ENCODE measurements at places on chromosomes 5 and 9.

GRCh38 chr5:159211729-159212174 is 2.4 kb upstream of the RNF145 start:
- peak; percentile 28 for DNase-seq

GRCh38 chr9:131759017-131759647 is 19.3 kb upstream of the RAPGEF1 start:
- peak; percentile 88 for DNase-seq

GRCh38 chr9:15373881-15374280 is 48.8 kb upstream of the SNAPC3 start:
- no peak for DNase-seq

DNA sequence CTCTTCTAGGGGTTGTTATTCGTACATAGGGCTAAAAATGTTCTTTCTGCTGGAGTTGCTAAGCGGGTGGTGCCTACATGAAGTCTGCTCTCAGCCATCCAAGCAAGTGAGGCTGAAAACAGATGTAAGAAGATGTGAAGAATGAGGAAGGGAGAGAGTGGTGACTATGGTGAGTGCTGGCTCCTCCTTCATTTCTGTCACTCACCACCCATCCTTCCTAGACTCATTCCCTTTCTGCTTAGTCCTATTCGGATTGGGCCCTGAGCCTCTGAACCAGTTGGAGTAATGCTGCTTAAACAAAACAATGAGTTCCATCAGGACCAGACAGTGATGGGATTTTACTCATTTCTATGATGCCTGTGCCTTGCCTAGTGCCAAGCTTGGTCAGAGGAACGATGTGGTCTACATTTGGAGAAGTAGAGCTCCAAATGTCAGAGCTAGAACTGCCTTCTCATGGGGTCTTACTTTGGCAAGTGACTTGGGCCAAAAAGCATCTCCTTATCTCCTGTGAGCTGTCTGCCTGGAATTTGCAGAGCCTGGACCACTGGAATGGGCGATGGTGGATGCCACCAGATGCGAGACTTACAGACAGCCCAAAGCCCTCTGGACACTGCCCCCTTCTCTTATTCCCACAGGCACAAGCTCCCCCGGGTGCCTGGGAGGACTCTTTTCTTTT is 192.9 kb downstream of the FBXL7 start:
- no peak for DNase-seq

DNA sequence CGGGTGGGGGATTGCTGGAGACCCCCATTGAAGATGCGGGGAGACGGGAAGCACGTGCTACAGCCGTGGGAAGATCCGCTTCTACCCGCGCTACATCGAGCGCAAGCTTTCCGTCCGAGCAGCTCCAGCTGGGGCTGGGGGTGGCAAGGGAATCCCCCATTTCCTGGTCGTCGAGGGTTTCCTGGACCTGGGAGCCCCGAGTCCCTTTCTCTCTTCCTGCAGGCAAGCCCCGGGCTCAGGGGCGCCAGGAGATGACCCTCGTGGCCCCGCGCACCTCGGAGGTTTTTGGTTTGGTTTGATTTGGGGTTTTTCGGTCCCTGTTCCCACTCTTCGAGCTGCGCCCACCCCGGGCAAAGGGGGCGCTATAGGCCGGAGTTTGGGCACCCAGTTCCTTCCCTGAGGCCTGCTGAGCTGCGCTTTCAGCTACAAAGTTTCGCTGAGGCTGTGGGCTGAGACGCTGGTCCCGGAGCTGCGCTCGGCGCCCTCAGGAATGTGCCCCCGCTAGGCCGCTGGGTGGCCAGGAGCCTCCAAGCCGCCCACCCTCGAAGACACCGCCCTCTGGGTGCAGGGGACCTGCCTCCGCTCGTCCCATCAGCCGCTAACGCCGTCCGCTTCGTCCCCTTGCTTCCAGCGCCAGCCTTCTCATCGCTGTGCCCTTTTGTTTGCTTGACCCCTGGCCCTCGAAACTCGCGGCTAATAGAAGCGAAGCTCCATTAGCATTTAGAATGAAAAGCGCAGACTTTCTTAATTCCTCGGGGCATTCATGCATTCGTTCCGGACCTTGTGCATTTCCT is 2.9 kb downstream of the NR4A3 start:
- no peak for DNase-seq

DNA sequence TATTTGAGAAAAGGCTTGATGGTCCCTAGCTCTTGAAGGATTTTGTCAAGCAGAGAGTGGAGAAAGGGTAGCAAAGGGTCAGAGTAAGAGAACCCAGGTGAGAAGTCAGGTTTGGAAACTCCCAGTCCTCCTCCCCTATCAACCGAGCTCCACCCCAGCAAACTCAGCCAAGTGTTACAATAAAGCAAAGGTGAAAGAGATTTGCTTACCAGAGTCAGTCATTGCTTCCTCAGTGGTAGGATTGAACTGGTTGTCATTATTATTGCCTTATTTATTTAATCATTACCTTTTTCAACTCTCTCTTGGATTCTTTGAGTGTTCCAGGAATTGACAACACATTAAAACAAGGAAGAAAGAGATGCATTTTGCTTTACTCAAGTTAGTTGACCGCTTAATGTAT is 80.5 kb downstream of the RFK start:
- no peak for DNase-seq

DNA sequence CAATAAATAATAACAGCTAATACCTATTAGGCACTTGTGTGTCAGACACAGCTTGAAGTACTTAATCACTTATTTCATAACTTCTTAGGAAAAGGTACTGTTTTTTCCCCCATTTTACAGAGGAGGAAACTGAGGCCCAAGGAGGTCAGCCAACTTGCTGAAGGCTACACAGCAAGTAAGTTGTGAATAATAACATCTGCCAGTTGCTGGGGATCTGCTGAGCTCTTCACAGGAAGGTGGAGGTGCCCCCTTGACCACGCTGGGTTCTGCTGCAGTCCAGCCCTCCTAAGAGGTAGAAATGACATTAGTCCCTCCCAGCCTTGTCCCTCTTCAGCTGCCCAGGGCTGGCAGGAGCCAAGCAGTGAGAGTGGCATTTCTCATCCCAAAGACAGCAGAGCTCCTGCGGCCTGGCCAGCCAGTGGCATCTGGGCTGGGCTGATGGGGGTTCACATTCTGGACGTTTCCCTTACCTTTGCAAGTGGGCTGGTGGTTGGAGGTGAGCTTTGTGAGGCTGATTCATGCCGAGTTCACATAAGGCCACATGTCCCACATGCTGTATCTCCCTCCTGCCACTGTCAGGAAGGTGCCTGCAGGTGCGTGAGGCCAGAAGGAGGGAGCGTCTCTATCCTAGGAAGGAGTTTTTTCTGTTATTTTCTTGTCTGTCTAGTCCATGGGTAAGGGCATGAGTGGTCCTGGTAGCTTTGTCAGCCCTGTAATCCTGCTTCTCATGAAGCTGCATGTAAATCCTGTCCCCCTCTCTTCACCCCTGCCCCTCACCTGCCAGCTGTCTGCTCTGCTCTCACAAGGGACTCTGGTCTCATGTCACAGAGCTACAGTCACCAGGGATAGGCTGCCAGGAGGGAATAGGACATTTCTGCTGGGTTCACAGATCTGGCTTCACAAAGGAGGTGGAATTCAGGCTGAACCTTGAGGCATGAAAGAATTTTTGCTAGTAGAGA is 171.7 kb downstream of the MACROH2A1 start:
- DNase-seq: no peak

DNA sequence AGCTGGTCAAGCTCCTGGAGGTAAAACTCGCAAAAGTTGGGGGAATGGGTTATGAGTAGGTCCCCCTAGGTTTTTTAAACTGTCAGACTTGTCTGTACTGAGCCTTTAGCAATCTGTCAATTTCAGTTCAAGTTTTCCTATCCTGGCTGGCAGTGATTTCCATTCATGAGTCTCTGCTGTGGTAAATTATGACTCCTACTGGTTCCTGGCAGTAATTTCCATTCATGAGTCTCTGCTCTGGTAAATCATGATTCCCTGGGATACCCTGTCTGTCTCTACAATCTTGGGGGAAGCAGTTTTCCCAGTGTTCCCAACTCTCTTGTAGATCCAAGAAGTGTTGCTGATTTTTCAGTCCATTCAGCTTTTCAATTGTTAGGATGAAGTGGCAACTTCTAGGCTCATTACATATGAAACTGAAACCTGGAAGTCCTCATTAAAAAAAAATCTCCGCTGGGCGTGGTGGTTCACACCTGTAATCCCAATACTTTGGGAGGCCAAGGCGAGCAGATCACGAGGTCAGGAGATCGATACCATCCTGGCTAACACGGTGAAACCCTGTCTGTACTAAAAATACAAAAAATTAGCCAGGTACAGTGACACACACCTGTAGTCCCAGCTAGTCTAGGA is 91.3 kb upstream of the GPBP1 start:
- no peak for DNase-seq

GRCh38 chr5:97006454-97007060 is 70.7 kb downstream of the LNPEP start:
- no peak for DNase-seq

DNA sequence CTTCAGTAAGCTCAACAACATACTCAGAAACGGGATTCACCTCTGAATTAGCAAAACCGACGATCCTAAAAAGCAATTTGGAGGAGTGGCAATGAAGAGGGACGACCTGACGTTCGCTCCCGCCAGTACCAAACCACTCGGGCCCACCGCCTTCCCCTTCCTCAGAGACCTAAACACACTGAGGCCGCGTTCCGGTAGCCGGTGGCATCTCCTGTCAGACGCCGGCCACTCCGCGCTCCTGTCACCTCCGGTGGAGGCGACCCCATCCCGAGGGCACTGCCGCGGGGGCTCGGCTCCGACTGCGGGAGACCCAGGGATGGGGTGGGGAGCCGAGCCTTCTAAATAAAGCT is 617 bp downstream of the PPP6C start:
- DNase-seq: no peak

DNA sequence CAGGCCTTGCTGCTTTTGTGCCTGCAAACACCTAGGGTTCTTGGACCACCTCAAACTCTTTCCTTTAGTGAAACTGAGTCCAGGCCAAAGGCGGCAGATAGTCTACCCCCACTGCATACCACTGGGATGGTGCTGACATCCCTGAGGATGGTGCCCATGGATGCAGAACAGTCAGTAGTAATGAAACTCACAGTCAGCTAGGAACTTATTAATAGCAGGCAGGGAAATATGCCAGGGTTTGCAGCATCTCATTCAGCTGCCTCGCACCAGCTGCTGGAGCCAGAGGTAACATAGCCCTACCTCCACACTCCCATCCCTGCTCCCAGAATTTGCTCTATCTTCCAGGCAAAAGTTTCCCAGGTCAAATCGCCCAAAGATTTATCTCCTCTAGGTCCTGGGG is 189.1 kb downstream of the SREK1 start:
- DNase-seq: no peak

DNA sequence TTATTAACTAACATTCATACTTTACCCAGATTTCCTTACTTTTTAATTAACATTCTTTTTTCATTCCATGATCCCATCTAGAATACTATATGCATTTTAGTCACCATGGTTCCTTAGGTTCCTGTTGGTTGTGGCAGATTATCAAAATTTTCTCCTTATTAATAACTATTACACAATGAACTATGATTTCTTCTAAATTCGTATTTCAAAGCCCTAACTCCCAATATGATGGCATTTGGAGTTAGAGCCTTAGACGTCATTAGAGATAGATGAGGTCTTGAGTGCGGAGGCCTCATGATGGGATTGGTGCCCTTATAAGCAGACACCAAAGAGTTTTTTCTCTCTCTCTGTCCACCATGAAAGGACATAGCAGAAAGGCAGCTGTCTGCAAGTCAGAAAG is 485.4 kb downstream of the TLR4 start:
- no peak for DNase-seq

GRCh38 chr5:150297236-150297890 is 5.3 kb downstream of the ARSI start:
- no peak for DNase-seq

GRCh38 chr5:144504929-144505577 is 334.4 kb downstream of the KCTD16 start:
- no peak for DNase-seq

GRCh38 chr5:135046661-135047346 is 12.8 kb upstream of the PITX1 start:
- no peak for DNase-seq

DNA sequence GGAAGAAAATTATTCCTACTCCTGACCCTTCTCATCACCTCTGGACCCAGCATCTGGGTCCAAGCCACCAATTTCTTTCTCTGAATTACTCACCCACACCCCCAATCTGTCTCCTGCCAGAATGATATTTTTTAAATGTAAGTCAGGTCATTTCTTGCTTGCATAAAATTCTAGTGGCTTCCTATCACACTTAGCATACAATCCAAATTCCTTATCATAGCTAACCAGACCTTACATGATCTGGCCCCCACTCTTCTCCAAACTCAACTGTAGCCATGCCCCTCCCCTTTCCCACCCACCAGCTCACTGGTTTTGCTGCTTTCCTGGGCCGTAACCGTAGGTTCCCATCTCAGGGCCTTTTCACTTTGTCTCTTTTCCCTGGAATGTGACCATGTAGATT is 15.2 kb downstream of the HTR4 start:
- no peak for DNase-seq

- DNase-seq: no peak
Measured at GRCh38 chr5:151028717-151029116, 8.3 kb downstream of the GPX3 start.

DNA sequence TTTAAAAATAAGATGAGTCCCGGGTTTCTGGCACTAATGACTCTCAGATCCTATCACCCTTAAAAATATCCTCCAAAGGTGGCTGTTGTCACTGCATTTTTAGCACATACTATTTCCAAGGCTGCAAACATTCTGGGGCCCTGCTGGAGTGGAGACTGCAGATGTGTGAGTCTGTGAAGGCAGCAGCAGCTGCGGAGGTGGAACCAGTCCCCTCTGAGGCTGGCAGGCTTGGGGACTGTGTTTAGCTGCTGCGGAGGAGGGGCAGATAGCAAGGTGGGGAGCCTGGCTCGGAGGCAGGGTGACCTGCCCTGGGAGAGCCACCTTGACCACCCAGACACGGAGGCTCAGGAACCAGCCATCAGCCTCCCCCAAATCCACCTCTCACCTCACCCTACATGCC is 77.0 kb downstream of the C5orf15 start:
- no peak for DNase-seq

DNA sequence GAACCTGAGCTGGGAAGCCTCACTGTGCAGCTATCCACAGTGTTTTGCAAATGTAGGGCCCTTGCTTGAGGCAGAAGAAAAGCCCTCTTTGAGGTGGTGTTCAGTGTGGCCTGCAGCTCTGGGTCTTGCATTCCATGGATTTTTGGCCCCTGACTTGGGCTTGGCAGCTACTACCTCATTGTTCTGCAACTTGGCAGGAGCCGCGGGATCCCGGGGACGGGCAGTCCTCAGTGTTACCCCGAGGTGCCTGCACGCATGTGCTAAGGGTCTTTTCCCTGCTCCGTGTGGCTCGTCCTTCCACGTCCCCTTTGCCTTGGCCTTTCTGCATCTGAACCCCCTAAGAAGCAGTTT is 39.8 kb downstream of the NEK6 start:
- DNase-seq: no peak

- DNase-seq: no peak
Measured at GRCh38 chr5:148376198-148376597, 7.6 kb upstream of the FBXO38 start.

GRCh38 chr9:91074866-91075265 is 273.2 kb downstream of the SYK start:
- no peak for DNase-seq

- DNase-seq: peak; percentile 16
Measured at GRCh38 chr5:170225326-170226128, 7.3 kb upstream of the C5orf58 start.

- peak; percentile 62 for DNase-seq
Measured at GRCh38 chr5:1633605-1634336, 110.0 kb upstream of the LPCAT1 start.

GRCh38 chr5:108641596-108641995 is 106.1 kb upstream of the FER start:
- no peak for DNase-seq

Data from DMS79 treated with DMSO at 0.1 percent for 48 hours (cell line).